ENCODE measurements at places on chromosomes 3 and 15.

GRCh38 chr3:113914646-113915045, 33.2 kb upstream of the ZDHHC23 start:
- DNase-seq, result no peak

DNA sequence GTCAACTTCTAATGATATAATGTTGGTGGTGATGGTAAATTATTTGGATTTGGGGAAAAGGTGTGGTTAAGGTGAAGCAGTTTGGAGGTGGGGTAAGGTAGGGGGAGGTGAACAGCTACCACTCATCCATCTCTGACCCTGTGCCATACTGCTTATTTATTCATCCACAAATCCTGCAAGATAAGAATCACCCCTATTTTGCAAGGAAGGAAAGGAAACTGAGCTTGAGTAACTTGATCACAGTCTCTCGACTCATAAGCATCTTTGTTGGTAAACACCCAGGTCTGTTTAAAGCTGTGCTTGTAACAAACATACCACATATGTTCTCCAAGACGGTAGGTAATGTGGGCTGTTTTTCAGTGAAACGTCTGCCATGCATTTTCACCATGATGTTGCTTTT, 67.3 kb downstream of the PTPRG start:
- no peak for DNase-seq

- no peak for DNase-seq
Measured at GRCh38 chr3:150253622-150254021, 154.5 kb upstream of the TSC22D2 start.

DNA sequence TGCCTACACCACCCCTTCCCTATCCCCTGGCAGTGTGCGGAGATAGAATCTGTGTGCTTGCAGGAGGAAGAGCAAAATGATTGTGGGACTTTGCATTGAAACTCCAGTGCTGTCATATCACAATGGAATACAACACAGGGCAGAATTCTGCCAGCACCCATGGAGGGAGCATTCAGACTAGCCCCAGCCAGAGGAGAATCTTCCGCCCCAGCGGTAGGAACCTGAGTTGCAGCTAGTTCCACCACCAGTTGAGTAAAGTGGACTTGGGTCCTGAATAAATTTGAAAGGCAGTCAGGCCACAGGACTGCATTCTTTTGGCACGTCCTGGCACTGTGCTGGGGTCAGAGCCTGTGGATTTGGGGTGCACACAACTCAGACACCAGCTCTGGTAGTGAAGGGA, 27.5 kb downstream of the NCBP2 start:
- no peak for DNase-seq

Data from stimulated activated CD4-positive, alpha-beta T cell treated with anti-CD3 and anti-CD28 coated beads, Interleukin-4, amount 100 ng/mL, for 4 hours (primary cell).